Stimulated activated CD4-positive, alpha-beta T cell treated with anti-CD3 and anti-CD28 coated beads, Interleukin-4, amount 100 ng/mL, for 4 hours (primary cell): ENCODE measurements at places on chromosomes 1 and 21.

DNA sequence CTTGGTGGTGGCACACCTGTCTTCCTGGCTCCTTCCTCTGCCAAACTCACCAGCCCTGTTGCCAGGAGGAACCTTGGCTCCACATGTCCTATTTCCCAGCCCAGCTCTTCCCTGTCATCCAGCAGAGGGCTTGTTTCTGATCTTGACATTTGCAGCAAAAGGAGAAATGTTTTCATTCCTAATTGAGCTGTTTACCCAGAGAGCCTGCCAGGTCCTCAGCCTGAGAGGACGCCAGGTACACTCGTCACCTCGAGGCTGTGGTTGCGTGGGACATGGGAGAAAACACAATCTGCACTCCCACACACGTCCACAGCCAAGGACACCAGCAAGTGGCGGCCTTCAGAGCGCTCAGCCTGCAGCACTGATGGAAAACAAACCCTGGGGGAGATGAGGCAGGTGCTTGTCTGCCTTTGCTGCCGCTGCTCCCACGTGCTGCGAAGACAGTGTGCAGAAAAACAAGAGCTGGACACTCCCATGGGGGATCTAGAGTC is 132.8 kb upstream of the CD34 start:
- DNase-seq = no peak

- DNase-seq = no peak
Measured at GRCh38 chr1:238485912-238486209, 595.1 kb upstream of the ZP4 start.

GRCh38 chr1:51792864-51793263 is 85.7 kb downstream of the NRDC start:
- DNase-seq = no peak

DNA sequence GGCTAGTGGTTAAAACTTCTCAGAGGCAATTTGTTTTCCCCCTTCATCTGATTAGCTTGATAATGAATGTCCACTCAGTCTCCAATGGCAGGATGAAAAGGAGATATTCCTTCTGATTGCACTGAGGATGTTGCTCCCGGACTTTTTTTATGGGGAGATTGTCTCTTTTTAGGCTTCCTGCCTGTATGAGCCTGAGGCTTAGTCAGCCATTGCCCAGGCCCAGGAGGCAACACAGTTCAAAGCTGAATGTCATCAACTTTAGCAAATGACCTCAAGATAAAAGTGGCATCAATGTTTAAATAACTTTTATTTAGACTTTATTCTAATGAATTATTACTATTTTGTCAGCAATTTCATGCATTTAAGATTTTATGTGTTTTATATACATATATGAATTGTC is 162.9 kb upstream of the PTBP2 start:
- DNase-seq = no peak

- DNase-seq = no peak
Measured at GRCh38 chr1:239913141-239913585, 178.5 kb upstream of the FMN2 start.

DNA sequence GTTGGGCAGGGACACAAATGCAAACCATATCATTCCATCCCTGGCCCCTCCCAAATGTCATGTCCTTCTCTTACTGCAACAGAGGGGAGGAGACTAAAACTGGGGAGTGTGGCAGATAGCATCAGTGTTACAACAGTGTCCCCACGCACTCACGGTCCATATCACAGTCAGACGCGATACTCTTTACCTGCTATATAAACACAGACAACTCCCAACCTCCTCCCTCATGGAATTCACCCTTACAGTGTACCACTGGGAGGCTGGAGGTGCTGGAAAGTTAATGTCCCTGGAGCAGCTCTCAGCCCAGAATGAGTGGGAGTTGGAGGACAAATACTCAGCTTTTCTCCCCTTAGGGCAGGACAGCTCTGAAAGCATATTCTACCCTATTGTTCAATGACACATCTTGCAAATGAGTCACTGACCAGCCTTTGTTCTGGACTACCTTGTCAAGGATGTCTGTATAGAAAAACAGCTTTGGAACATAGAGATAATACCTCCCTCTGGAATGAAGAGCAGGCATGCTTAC is 445.9 kb downstream of the SETD4 start:
- no peak for DNase-seq

DNA sequence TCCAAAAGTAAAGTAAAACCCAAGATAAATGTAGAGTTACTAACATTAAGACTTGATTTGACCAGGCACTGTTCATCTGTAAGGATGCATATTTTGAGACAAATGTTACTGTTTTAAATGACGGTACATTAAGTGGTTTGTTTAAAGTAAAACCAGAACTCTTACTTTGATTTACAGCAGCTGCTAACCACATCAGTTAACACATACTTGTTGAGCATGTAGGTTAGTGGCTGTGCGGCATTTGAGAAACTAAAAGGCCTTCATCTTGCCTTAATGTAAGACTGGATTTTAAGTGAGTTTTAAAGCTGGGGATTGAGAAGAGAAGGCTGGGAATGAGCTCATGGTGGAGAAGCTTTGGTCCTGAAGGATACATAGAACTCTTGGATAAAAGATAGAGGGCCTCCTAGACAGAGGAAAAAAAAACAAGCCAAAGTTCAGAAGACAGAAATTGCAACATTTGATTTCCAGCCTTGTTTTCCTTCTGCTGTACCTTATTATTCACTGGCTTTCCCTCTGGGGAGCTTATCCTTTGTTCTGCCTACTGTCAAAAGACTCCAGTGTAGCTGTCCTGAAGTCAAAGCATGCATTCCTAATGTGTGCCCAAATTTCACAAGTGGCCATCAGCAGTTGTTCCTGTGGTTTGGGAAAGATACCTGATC is 66.6 kb downstream of the MTR start:
- no peak for DNase-seq

- DNase-seq = no peak
Measured at GRCh38 chr1:51955797-51956527, 34.5 kb downstream of the RAB3B start.

- DNase-seq = peak; percentile 11
Measured at GRCh38 chr1:94039514-94039870, 81.5 kb downstream of the ABCA4 start.

- no peak for DNase-seq
Measured at GRCh38 chr1:206723805-206724472, 39.2 kb downstream of the MAPKAPK2 start.

DNA sequence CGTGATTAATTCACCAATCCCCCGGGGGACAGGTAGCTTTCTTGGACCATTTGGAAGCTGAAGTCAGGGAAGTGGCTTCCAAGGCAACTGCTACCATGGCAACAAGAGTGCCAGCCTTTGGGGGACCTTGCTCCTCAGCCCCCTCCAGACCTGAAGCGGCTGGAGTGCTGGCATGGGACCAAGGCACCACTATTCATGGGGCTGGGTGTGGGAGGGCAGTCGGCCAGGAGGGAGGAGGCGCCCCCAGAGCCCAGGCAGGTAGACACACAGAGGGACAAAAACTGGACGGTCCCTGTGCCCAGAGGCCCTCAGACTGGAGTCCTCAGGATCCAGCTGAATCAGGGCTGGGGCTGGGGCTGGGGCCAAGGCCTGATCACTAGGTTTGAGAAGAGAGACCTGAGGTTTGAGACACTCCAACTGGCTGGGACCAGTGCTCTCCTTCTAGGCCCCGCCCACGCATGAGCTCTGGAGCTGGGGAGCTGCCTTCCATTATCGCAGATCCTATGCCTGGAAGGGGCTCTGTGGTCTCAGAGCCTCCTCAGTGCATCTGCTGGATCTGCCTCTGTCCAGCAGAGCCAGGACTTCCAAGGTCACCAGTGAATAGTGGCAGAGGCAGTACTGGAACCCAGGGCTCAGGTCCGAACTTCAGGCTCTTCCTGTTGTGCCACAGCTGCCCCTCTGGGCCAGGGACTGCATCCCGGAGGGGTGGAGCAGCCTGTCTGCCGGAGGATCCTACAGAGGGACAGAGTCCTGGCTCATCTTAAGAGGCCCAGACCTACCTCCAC is 3.3 kb upstream of the KNCN start:
- DNase-seq = no peak

GRCh38 chr1:160924791-160925651 is 29.6 kb downstream of the ITLN2 start:
- DNase-seq = no peak

GRCh38 chr1:21330544-21330943 is 40.3 kb upstream of the ECE1 start:
- no peak for DNase-seq

DNA sequence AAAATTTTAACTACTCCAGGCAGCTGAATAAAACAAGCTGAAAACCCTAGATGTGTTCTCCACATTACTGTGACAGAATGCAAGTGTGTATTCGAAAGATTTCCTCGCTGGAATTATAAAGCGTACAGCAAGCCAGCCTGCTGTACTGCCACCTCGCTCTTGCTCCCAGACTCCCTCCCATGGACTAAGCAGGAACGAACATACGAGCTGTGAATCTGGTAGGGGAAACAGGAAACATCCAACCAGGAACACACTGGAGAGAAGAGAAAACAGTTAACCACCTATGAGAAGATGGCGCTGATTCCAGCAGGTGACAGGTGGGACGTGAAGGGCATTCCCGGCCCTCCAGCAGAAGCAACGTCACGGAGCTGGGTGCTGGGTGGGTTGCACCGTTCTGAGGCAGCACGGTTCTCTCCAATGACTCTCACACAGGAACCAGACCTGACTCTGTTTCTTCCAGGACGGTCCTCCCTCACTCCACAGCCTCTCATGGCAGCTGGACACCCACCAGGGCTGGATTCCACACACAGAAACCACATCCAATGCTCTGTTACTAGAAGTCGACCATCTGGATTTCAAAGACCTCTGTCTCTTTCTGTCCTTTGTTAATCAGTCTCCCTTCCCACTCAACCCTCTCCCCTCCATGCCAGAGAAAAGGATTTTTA is 219.2 kb downstream of the RERE start:
- no peak for DNase-seq

DNA sequence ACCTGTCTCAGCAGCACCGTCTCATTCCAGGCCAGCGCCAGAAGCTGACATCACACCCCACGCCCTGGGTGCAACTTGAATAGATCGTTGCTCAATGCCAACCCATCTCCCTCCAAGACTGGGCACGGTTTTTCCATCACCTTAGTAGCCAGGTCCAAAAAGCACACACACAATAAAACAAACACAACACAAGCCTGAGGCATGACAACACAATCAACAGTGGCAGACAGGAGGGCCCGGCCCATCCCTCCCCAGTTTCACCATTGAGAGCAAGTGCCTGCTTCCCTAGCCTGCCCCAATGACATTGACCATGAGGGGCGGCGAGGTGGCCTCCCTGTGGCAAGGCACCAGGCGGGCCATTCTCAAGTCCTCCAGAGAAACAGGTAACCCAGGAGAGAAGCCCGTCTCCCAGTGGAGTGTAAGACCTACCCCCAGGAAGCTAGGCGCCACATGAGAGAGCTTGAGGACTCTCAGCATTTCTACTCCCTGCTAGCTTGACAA is 2.7 kb downstream of the IFFO2 start:
- DNase-seq = no peak

DNA sequence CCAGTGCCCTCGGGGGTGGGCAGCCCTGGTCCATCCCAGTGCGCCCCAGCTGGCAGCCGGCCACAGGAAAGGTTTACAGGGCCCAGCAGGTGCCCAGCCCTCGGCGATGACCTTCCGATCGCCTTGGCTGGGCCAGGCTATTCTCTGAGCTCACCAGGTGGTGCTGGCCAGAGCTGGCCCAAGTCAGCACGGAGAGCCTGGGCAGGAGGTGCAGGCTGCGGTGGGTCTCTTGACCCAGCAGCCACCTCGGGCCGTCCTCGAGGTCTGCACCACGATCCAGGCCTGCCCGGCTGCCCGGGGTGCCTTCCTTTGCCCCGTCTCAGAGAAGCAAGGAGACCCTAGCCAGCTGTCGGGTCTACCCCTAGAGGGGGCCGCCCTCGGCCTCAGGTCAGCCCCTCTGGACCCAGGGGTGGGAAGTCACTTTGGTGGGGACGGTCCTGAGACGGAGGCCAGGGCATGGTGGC is 370 bp downstream of the PERM1 start:
- DNase-seq = no peak

DNA sequence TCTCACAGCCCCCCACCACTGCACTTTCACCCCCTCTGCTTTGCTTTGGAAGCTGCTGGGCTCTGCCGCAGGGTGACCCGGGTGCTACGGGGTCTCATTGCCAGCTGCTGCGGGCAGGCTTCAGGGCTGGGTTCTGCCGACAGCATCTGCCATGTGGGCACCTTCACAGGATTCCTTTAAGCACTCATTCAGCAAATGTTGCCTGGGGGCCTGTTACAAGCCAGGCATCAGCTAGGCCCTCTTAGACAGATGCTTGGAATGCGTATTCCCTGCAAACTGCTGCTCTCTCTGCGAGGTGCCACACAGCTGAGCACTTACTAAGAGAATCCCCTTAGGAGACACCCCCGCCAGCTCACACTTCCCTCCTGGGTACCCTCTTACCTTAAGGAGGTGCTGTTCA is 29.2 kb downstream of the COL16A1 start:
- no peak for DNase-seq

- DNase-seq = no peak
Measured at GRCh38 chr1:10679496-10680220, 116.8 kb downstream of the CASZ1 start.

DNA sequence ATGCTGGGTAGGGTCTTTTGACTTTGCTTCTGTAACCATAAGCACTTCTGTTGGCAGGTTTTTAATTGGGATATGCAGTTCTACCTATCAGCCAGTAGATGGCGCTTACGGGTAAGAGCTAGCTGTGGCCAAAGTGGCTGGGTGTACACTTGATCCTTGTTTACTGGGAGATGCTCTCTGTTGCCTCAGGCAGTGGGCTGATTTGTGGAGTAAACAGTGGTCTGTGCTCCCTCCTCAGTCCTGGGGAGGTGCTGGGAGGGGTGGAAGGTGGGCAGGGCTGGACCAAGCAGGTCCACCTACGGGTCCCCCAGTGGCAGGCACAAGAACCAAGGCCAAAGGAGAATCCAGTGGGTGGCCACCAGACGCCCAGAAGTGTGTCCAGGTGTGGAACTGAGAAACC is 43.4 kb downstream of the RALGPS2 start:
- DNase-seq = no peak

DNA sequence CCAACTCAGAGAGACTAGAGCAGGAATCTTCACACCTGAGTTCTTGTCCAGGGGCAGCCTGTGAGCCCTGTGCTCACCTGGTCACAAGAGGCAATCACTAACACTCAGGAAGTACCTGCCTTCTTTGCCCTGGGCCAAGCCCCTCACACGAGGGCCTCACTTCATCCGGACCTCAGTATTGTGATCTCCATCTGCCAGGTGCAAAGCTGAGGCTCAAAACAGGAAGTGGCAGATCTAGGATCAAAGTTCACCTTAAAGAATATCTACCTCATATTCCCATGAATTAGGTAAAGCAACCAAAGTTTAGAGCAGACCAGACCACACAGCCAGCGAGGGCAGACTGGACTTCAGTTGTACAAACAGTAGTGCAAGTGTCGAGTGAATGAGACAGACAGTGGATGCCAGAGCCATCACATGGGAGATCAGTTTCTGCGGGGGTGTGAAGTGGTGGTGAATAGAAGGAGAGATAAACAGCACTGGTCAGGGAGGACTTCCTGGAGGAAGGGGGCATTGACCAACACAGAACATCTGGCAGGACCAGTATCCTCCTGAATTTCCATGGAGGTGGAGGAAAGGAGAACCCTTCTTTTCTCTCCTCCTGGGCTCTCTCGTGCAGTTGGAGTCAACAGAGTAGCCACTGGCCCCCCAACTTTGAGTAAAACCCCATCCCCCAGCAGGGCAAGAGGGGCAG is 116.6 kb upstream of the ZBTB40 start:
- DNase-seq = no peak
